Activated T-helper 17 cell treated with anti-CD3 and anti-CD28 coated beads, Interleukin-2, amount 50 U/mL, for 72 hours (primary cell): ENCODE measurements at places on chromosomes 3 and 15. TPM values are rescaled to one million over a fixed set of nuclear protein-coding genes. Genes with fewer than 3 reads are reported as not detected.

DPP8 gene
- total RNA-seq = 30.7 TPM

THBS1 gene
- 0.66 TPM for total RNA-seq

EFCC1 gene
- total RNA-seq = not detected

TP63 gene
- total RNA-seq = 0.76 TPM
